ENCODE measurements at places on chromosomes 12 and 14.

DNA sequence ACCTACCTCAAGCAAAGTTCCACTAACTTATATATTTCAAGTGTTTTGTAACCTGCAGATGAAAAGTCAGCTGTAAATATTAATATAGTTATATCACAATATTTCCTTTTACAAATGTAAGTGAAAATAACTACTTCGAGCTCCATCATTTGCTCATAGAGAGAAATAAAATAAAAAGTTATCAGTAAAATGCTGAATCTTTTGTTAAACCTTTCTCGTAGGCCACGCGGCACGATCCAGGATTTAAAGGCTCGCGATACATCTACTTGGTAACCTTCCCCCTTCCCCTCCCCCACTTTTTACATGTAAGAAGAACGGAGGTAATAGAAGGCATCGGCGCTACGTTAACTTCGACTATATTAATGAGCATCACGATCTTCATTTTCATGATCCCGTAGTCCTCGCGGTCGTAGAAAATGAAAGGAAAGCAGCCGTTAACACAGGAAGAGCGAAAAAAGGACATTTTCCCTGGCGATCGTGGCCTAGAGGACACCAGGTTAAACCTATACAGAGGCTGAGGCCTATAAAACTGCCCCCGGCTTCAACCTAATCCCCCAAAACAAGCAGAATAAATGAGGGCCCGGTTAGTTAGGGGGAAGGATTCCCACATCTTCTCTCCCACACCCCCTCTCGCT is 508 bp downstream of the HNRNPC start:
- peak; percentile 12 for DNase-seq

DNA sequence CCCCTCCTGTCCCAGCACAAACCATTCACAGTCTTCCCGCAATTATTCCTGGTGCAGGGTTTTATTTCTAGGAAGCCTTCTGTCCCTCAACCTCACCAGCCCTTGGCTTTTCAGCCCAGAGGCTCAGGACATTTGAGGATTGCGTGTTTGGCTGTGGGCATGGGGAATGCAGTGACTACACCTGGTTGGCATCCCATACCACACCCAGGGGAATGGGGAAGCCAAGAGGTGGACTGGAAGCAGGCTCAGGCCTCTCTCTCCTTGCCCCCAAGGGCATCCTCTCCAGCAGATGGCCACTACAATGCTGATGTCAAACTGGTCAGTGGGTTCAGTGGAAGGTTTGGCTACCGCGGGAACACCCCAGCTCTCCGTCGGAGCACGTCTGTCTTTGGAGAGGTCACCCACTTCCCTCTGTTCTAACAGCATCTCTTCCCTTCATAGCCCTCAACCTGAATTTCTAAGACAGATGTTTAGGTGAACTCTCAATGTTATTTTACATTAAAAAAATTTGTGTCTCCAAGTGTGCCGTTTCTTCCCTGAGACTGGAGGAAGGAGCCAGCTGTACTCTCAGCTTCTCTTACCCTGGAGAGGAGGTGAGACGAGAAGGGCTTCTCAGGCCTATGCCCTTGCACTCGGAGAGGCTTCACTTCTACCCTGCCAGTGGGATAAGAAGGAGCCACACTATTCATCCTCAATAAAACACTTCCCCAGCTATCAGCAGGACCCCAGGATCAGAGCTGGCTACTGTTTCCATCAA is 35.5 kb downstream of the DCAF4 start:
- DNase-seq, result no peak

DNA sequence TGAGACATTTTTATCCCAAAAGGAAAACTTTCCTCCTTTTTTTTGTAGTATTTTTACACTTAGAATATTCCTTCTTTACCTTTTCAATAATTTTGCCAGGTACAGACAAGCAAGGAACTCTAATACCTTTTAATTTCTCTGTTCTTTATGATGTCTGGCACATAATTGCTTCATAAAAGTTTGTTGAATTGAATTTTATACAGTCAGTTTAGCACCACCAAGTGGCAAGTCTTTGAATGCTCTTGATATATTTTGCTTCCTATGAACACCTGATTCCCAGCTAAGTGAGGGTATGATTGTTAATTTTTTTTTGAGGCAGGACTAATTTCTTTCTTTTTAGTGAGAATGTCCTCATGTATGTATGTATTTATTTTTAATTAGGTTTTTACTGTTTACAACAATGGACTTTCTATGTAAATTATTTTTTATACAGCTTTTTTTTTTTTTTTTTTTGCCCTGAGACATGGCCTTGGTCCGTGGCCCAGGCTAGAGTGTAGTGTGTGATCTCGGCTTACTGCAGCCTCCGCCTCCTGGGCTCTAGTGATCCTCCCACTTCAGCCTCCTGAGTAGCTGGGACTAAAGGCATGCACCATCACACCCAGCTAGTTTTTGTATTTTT is 6.9 kb downstream of the TBC1D15 start:
- no peak for DNase-seq

DNA sequence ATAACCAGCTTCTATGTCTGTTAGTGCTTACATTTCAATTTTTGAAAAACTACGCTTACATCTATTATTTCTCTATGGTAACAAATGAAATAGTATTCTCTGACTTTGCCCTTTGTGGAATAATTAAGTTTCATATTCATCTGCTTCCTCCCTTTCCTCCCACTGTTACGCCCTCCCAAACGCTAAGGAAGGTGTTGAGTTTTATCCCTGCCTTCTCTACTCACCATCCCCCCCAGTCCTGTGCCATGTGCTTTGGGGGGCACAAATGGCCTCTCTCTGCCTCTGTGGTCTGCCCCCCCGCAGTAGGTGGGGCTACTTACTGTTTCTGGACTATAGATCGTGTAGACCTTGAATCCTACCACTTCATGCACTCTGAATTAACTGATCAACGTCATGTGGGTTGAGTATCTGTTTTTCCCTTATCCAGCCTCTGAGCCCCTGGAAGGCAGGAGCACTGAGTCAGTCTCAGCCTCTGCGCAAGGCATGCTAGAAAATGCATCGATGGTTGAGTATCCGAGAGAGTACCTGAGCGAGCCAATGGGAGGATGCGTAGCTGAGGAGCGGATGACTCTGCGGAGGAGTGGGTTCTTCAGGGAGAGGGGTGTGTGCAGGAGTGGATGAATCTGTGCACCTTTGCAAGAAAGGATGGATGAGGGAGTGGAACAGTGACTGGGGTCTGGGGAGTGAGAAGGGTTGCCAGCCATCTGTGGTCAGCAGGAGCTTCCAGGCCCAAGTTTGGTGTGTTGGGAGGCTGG is 114.5 kb upstream of the RTL1 start:
- DNase-seq, result no peak

GRCh38 chr12:76176940-76177339 is 92.5 kb upstream of the NAP1L1 start:
- DNase-seq, result no peak

DNA sequence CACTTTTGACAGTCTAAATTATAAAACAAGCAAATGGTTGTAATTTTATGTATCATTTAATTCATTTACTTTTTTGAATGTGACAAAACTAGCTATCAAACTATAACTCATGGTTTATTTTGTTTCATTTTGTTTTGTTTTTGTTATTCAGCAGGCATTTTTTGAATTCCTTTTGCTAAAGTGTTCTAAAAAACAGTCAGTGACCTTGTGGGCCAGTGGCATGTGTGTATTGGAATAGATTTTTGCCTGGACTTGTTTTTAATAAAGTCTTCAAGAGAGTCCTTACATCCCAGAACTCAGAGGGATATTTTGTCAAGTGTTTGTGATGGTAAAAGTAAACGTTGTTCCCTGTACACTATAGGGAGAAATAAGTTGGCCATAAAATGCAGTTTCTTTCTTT is 369.7 kb upstream of the SYT1 start:
- no peak for DNase-seq

DNA sequence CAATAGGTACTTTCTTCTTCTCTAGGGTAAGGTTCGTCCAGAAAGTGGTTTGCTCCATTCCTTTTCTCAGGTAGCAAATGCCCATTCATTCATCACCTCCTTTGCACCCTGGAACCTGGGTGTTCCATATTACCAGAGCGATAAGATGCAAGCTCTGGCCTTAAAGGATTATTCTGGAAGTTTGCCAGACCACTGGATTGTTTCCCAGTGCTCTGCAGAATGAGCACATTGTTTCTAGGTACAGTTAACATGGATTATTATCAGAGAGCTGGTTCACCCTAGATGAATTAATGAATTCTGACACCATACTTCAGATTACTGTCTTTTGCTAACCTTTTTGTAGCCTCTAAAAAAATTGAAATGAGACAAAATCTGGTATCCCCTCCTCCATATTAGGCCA is 170.9 kb upstream of the BMP4 start:
- no peak for DNase-seq

DNA sequence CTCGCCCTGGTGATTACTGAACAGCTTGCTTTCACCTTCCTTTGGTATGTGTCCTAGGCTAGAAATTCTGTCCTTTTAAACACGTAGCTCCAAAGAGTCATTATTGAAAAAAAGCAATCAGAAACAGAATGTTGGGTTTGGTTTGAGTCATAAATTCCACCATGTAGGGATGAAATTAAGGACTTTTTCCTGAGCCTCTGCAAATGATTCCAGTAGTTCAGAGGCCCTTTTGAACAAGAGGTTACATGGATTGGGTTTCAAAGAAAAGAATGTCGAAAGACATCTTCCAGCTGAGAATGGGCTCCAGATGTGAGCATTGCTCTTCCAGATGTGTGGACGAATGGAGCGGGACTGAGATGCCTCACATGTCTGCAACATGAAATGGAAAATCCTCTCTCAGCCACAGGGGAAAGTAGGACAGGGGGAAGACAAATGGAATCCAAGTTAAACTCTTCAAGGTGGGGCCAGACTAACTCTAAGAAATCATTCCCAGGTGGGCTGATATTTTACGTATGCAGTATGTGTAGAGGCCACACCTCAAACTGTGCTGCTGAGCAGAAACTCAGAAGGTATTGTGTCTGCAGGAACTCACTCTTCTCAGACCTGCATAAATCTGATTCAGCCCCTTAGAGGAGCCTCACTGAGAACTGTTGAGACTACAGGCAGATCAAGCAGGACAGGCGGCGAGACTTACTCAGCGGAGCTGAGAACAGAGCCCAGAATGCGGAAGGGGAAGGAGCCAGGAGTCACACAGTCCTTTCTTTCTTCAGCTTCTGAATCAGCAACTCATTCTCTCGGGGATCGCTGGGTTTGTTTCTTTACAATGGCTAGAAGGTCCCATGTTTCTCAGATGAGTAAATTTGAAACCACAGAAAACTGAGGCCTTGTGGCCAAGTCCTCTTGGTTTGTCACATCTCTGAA is 23.3 kb upstream of the EMP1 start:
- DNase-seq, result no peak

DNA sequence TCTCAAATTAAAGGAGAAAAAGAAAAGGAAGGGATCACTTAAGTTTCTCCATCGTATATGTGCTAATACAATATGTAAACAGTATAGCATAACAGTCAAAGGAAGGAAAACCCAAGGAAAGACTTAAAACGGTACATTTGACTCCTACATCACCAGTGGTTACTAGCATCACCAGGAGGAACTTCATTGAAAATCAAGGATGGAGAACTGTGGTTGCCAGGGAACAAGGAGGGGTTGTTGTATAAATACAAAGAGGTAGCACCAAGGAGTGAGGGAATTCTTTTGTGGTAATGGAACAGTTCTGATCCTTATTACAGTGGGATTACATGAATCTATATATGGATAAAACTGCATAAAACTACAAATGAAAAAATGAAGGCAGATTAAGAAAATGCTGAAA is 1.6 kb downstream of the ZFYVE26 start:
- DNase-seq, result no peak

- no peak for DNase-seq
Observed at GRCh38 chr12:53476769-53477209, 22.5 kb downstream of the MAP3K12 start.

DNA sequence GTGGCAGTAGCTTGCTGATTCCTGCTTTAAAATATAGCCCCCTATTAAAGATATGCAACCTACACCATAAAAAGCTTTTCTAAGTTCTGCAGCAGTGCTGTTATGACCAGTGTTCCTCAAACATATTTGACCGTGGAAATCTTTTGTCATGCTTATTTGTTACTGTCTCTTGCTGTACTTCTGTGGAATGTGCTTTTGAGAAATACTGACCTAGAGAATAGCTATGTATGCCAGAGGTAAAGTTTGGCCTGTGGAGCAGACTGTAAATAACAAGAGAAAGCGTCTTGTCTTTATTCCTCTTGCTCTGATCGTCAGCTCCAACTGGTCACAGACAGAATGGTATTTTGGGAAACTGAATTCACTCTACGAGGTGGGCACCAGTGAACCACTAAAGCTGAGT is 239.0 kb downstream of the FBXL14 start:
- no peak for DNase-seq

DNA sequence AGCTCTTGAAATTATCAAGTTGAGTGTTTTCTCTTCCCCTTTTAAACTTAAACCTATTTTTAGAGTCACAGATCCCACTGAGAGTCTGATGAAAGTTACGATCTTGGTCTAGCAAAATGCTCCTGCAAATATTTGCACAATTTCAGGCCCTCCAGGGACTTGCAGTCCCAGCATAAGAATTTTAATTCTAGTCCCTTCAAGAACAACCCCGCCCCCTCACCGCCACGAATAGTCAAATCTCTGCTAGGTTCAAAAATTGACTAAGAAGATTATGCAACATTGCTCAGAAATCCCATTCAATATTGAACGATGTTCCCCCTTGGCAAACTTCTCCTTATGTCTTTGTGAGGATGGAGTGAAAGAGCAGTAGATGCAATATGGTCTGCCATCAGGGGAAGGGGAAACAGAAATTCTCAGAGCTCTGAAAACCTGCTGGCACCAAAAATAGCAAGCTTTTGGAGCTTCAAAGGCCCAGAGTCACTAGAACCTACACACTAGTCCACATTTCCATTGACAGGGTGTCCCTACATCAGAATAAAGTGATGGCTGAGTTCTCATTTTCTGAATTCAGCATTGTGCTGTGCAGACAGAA is 127.5 kb upstream of the CCDC175 start:
- DNase-seq, result no peak
